ENCODE measurements at places on chromosomes 12 and 14.

GRCh38 chr12:6523708-6524107 is 10.6 kb upstream of the GAPDH start:
- no peak for DNase-seq

- no peak for DNase-seq
Measured at GRCh38 chr12:83603106-83603505, 916.4 kb downstream of the TMTC2 start.

DNA sequence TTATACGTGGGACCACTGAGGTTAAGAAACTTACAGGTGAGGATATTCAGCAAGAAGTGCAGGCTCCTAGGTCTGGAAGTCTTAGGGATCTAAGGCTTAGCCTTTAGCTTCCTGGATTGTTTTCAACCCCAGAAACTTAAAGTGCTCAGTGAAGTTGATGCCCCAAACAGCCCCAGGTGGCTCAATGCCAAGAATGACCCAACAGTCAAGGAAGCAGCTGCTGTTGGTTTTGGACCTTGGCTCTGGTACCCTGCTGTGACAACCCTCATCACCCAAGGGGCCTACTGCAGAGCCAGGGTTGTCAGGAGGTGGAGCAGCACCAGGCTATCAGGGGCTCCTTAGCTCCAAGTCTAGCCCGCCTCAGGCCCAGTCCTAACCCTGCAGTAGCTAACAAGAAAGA is 36.8 kb downstream of the VDR start:
- DNase-seq: no peak

GRCh38 chr14:59997449-59997848 is 77.5 kb downstream of the LRRC9 start:
- DNase-seq: no peak

DNA sequence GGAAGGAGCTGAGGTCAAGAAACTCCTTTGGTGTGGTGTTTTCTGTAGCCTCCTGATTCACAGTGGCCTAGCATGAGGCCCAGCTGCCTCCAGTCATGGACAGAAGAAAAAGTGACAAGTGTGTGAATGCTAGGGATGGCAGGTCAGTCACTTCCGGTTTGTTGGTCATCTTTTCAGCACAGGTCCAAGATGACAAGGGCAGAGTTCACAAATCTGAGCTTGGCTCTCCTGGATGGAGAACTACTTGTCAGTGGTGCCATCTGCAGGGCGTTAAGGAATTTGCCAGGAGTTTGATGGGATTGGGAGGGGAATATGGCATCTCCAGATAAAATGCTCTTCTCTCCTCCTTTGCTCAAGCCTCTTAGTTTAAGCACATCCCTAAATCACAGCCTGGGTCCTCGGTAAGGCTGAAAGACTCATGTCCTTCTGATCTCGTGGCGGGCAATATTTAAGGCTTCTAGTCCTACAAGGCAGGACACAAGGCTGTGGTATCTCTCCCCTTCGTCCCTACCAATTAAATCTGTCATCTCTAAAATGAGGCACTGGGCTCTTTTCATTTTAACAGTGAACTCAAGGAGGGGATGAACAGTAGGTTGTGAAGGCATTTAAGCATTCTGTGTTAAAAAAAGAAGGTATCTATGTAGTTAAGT is 10.0 kb downstream of the TUBA1B start:
- no peak for DNase-seq

DNA sequence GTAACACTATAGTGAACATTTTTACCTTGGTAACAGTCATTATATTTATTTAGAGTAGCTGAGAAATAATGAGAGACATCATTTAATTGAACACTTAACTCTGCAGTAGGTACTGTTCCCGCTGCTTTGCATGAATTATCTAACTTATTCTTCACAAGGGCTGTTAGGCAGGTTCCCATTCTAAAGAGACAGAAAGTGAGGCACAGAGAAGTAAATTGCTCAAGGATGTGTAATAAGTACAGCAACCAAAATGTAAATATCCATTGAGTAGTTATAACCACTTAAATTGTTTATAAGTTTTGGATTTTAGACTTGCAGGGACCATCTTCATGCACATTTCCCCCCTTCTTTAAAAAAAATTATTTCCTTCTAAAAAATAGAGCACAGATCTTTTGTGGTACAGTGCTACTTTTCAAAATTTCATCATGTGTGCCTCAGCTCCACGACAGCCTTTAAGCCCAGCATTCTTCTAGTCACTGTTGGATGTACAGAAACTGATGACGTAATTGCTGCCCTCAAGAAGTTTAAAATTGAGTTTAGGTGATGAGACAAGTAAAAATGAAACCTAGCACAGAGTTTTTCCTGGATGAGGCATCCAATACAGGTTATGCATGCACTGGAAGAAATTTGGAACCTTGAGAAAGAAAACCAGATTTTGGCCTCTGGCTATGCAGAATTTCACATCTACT is 6.0 kb upstream of the MANSC4 start:
- DNase-seq: no peak

DNA sequence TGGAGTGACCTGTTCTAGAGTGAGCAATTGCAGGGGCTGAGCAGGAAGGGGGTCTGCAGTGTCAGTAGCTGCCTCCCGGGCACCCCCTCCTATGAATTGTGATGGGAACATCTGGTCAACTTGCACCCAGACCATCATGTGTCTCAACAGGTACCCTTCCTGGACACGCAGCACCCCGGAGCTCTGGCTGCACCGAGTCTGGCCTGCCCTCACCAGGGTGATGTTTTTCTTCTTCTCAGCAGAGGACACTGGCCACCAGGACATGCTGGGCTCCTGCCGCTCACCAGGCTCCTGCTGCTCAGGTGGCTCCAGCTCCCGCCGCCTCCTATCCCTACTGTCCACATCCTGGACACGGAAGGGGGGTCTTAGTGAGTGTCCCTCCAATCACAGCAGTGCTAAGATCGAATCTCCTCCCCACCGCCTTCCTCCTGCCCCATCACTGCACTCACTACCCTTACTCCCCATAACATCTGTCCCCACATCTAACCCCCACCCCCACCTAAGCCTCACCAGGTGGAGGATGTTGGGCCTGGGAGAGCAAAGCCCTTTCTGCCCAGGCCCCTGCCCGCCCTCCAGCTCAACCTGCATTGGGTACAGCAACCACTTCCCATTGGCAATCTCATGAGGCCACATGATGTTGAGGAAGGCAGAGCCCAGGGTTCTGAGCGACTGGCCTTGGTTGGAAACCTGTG is 14.9 kb downstream of the ITGA7 start:
- no peak for DNase-seq

Data from stimulated activated CD8-positive, alpha-beta memory T cell treated with anti-CD3 and anti-CD28 coated beads, Interleukin-2, amount 100 ng/mL, for 1 hour (primary cell).